ENCODE measurements at places on chromosomes 1 and 21.

- peak; percentile 90 for DNase-seq
- H3K27me3 ChIP-seq, result no peaks in the 10 kb centered on the region
- H3K4me1 ChIP-seq, result peaks cover 20% of the 10 kb centered on the region
- no peaks in the 10 kb centered on the region for H3K36me3 ChIP-seq
- H3K4me3 ChIP-seq, result no peak overlapping the region
- H3K27ac ChIP-seq, result no peak overlapping the region
Measured at GRCh38 chr1:206513312-206514111, 6.2 kb downstream of the RASSF5 start.

- H3K4me1 ChIP-seq, result no peaks in the 10 kb centered on the region
- H3K36me3 ChIP-seq, result no peaks in the 10 kb centered on the region
- H3K27me3 ChIP-seq, result no peaks in the 10 kb centered on the region
- no peak overlapping the region for H3K27ac ChIP-seq
- H3K4me3 ChIP-seq, result no peak overlapping the region
- no peak for DNase-seq
Measured at GRCh38 chr1:94383966-94384408, 34.2 kb upstream of the ABCD3 start.

DNA sequence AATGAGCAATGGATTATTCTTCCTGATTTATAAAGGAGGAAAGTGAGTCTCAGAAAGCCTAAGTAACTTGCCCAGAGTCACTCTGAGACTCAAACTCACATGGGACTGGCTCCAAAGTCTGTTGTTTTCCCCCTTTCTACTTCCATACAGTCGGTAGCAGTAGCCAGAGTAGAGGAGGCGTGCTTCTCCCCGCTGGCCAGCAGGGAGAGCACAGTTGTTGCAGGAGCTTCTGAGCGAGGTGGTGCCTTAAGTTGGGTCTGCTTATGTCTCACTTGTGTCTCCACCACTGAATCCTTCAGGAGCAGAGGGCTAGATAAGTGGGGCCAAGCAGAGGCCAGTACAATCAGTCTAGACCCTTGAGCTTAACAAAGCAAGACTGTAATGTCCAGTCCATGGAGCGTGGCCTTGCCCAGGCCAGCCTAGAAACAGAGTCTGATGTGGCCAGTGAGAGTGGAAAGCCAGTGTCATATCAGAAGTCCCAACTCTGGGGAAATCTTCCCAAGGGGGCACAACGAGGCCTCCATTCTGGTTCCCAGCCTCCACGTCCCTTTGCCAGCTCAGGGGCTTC is 181.9 kb downstream of the ZSCAN20 start:
- H3K27me3 ChIP-seq, result no peaks in the 10 kb centered on the region
- no peaks in the 10 kb centered on the region for H3K4me1 ChIP-seq
- no peaks in the 10 kb centered on the region for H3K36me3 ChIP-seq
- no peak for DNase-seq
- no peak overlapping the region for H3K4me3 ChIP-seq

- no peaks in the 10 kb centered on the region for H3K36me3 ChIP-seq
- H3K27ac ChIP-seq, result peak overlapping the region; percentile 18
- H3K4me3 ChIP-seq, result no peak overlapping the region
Measured at GRCh38 chr1:233406339-233406960, 78.9 kb downstream of the MAP3K21 start.

GRCh38 chr21:43699933-43700599 is 18.9 kb upstream of the PDXK start:
- no peak overlapping the region for H3K27ac ChIP-seq
- H3K4me1 ChIP-seq, result no peaks in the 10 kb centered on the region
- H3K27me3 ChIP-seq, result no peaks in the 10 kb centered on the region
- H3K36me3 ChIP-seq, result no peaks in the 10 kb centered on the region
- no peak for DNase-seq

- no peaks in the 10 kb centered on the region for H3K4me1 ChIP-seq
- H3K27me3 ChIP-seq, result no peaks in the 10 kb centered on the region
Measured at GRCh38 chr1:192632188-192632587, 3.8 kb upstream of the RGS13 start.

- H3K4me3 ChIP-seq, result no peak overlapping the region
- no peaks in the 10 kb centered on the region for H3K36me3 ChIP-seq
- no peak overlapping the region for H3K27ac ChIP-seq
- peaks cover 64% of the 10 kb centered on the region for H3K4me1 ChIP-seq
- DNase-seq, result no peak
- H3K27me3 ChIP-seq, result no peaks in the 10 kb centered on the region
Measured at GRCh38 chr1:229119876-229120275, 151.0 kb upstream of the RAB4A start.

- H3K27me3 ChIP-seq, result no peaks in the 10 kb centered on the region
- H3K36me3 ChIP-seq, result no peaks in the 10 kb centered on the region
- no peaks in the 10 kb centered on the region for H3K4me1 ChIP-seq
Measured at GRCh38 chr1:67978890-67979516, 71.4 kb downstream of the DIRAS3 start.

DNA sequence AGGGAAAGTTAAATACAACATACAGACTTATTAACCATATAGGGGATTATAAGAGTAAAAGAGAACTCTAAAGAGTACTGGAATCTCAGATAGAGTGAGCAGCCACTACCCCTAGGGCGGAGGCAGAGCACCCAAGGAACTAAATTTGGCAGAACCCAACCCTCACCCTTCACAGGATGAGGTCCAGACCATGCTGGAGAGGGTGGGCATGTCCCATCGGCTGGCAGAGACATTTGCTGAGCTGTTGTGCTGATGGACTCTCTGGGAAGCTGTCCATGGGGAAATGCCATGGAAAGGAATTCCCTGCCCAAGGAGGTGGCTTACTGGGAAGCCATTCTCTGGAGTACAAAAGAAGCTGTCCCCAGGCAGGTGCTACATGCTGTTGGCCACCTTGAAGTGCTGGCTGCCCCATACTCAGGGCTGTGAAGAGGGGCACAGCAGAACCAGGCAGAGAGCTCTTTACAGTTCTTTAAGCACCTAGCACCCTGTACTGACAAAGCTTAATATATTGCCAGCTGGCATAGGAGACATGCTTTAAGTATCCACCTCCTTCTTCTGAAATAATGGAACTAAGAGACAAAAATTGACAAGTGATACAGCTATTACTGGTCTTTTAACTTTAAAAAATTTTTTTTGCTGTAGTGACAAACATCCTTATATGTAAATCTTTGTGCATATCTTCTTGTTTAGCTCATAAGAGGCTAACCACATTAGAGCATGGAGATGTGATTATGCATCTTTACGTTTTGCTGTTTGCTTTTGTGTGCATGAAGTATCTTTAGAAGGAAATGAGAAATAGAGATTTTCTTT is 29.6 kb downstream of the TSNAX start:
- no peaks in the 10 kb centered on the region for H3K27me3 ChIP-seq
- H3K27ac ChIP-seq, result no peak overlapping the region
- peaks cover 8% of the 10 kb centered on the region for H3K36me3 ChIP-seq

DNA sequence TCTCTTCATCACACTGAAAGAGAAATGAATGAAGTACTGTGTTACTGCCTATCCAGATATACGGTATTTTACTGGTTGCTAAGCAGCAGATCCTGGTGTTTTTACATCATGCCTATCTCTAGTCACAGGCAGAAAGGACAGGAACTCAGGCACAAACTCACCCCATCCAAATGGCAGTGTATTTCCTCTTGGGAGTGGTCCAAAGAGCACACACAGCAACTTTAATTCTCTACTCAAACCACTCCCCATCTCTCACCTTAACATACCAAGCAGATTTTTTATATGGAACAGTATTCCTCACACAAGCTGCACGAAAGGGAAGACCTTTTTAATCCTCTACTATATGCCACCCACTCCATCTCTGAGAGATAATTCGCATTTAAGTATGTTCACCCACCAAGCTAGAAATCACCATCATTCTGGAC is 27.3 kb downstream of the EIF4G3 start:
- peak overlapping the region; percentile 63 for H3K27ac ChIP-seq
- no peaks in the 10 kb centered on the region for H3K36me3 ChIP-seq
- no peak for DNase-seq
- no peaks in the 10 kb centered on the region for H3K27me3 ChIP-seq
- H3K4me3 ChIP-seq, result no peak overlapping the region
- peaks cover 22% of the 10 kb centered on the region for H3K4me1 ChIP-seq

DNA sequence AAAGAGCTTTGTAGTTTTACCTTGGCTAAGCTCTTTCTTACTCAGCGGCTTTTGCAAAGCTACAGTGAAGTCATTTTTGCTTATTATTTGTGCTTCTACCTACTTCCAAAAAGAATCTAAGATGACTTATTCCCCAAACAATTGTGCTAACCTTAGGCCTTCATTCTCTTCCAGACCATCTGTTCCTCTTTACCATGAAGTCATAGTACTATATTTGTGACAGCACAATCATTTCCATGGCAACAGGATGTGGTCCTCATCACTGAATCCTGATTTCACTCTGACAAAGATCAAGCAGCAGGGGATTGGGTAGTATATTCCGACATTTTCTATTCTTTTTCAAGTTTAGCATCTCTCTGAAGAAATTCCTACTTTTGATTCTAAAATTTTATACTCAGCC is 24.8 kb upstream of the NMNAT2 start:
- H3K4me1 ChIP-seq, result no peaks in the 10 kb centered on the region
- DNase-seq, result no peak
- no peak overlapping the region for H3K27ac ChIP-seq
- H3K27me3 ChIP-seq, result no peaks in the 10 kb centered on the region

GRCh38 chr1:153951801-153952200 is 5.3 kb upstream of the DENND4B start:
- no peaks in the 10 kb centered on the region for H3K4me1 ChIP-seq
- no peaks in the 10 kb centered on the region for H3K27me3 ChIP-seq
- no peak for DNase-seq

GRCh38 chr1:217370757-217371156 is 260.1 kb downstream of the GPATCH2 start:
- H3K4me1 ChIP-seq, result no peaks in the 10 kb centered on the region
- no peak overlapping the region for H3K4me3 ChIP-seq
- no peaks in the 10 kb centered on the region for H3K27me3 ChIP-seq
- no peak for DNase-seq
- H3K27ac ChIP-seq, result no peak overlapping the region

- H3K27me3 ChIP-seq, result no peaks in the 10 kb centered on the region
- no peaks in the 10 kb centered on the region for H3K36me3 ChIP-seq
- no peak for DNase-seq
- no peak overlapping the region for H3K4me3 ChIP-seq
- peaks cover 9% of the 10 kb centered on the region for H3K4me1 ChIP-seq
Measured at GRCh38 chr1:16046842-16047241, 3.3 kb downstream of the CLCNKB start.

DNA sequence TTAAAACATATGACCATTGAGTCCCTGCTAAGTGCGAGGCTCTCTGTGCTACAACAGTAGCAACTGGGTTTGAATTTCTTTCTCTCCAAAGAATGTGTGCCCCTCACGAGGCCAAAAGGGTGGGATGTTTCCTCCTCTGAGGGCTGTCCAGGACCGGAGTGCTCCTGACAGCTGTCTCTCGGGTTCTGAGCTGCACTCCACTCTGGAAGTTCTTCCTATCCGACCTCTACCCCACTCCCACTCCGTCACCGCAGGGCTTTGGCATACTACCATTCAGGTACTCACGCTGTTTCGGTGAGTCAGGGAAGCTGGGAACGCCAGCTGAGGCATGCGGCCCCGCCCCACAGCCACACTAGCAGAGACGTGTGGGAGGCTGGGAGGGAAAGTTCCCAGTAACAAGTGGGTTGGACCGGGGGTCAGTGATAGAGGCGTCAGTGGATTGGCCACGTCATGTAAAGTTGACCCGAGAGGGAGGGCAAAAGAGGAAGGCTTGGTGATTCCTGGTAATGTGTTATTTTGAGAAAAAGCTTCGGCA is 705 bp upstream of the SLC50A1 start:
- H3K27ac ChIP-seq, result peak overlapping the region; percentile 98
- peak; percentile 95 for DNase-seq
- peaks cover 19% of the 10 kb centered on the region for H3K36me3 ChIP-seq
- peak overlapping the region; percentile 52 for H3K4me3 ChIP-seq
- H3K27me3 ChIP-seq, result no peaks in the 10 kb centered on the region

DNA sequence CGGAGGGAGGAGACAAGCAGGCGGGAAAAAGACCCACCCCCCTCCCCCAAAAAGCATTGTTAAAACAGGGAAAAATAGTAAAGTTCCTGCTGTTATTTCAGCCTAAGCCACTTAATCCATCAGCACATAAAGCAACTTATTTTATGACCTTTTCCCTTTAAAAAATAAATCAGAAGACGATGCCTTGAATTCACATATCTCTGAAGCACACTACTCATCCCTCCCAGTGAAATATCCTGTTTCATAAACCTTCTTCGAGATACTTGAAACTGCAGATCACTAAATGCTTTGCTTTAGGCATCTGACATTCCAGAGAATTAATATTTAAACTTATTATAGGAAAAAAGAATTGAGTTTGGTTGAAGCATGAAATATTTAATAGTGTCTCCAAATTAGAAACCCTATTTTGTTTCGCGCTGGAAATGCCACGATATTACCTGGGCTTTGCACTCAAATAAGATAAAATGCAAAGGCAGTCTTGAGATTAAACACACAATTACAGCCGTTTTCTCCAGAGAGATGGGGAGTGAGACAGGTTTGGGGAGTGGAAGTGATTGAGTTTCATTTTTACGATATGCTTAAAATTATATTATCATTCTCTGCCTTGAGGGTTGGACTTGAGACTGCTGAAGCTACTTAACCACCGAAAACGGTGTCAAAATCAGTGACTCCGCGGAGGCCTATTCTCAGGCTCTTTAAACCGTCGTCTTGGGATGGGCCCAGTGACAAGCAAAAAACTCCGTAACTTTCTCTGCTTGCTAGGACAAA is 9.3 kb downstream of the GLIS1 start:
- no peaks in the 10 kb centered on the region for H3K27me3 ChIP-seq
- no peaks in the 10 kb centered on the region for H3K36me3 ChIP-seq
- no peaks in the 10 kb centered on the region for H3K4me1 ChIP-seq
- no peak overlapping the region for H3K27ac ChIP-seq
- DNase-seq, result no peak

DNA sequence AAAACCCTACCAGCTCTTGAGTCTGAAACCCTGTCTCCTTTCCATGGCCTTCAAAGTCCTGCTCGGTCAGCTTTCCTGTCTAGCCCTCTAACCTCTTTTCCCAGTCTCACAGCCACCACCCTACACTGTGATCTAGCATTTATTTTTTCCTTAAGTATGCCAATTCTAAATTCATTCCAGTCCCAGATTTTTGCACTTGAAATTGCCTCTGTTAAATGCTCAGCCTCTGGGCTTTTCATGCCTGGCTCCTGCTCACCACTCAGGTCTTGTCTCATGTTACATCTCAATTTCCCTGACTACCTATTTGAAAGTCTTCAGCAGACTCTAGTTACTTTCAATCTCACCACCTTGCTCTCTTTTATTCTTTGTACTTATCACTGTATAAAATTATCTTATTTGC is 176.2 kb downstream of the ADGRL4 start:
- H3K36me3 ChIP-seq, result no peaks in the 10 kb centered on the region
- H3K27ac ChIP-seq, result no peak overlapping the region
- H3K4me3 ChIP-seq, result no peak overlapping the region
- H3K27me3 ChIP-seq, result no peaks in the 10 kb centered on the region

GRCh38 chr1:109225711-109226445 is 12.2 kb downstream of the SARS1 start:
- no peak overlapping the region for H3K27ac ChIP-seq
- no peak for DNase-seq
- no peak overlapping the region for H3K4me3 ChIP-seq
- no peaks in the 10 kb centered on the region for H3K27me3 ChIP-seq
- H3K4me1 ChIP-seq, result no peaks in the 10 kb centered on the region
- H3K36me3 ChIP-seq, result peaks cover 28% of the 10 kb centered on the region
